ENCODE measurements at places on chromosomes 16 and 17. TPM values are rescaled to one million over a fixed set of nuclear protein-coding genes. Genes with fewer than 3 reads are reported as not detected.

DNA sequence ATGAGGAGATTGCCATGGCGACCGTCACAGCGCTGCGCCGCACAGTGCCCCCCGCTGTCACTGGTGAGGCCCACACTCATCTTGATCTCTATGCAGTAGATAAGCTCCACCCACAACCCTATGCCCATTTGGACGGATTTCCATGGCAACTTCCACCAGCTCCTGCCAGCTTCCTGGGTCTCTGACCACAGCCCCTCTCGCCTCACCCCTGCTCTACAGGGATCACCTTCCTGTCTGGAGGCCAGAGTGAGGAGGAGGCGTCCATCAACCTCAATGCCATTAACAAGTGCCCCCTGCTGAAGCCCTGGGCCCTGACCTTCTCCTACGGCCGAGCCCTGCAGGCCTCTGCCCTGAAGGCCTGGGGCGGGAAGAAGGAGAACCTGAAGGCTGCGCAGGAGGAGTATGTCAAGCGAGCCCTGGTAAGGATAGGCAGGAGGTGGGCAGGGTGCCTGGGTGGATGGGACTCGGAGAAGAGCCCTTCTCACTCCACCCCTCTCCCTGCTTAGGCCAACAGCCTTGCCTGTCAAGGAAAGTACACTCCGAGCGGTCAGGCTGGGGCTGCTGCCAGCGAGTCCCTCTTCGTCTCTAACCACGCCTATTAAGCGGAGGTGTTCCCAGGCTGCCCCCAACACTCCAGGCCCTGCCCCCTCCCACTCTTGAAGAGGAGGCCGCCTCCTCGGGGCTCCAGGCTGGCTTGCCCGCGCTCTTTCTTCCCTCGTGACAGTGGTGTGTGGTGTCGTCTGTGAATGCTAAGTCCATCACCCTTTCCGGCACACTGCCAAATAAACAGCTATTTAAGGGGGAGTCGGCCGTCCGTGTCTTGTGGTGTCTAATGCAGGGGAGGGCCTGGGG, 4.3 kb downstream of the ALDOA start:
- DNase-seq = no peak

DNA sequence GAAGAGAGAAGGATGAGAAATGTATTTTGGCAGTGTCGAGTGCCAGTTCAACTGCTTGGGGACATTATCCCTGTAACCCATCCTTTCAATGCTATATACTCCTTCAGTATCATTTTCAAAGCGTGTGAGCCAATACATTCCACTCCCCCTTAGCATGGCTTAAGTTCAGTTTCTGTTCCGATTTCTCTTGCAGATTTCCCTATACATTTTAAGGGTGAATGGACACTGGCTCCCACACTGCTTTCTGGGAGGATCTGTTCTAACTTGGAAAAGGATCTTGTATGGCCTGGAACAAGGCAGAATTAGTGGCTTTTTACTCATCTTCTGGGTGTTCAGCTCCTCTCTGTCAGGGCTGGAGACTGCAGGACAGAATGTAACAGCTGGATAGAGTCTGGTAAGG, 333.8 kb downstream of the HAPSTR1 start:
- DNase-seq = no peak

GRCh38 chr17:60086818-60087591, 8.3 kb upstream of the HEATR6 start:
- no peak for DNase-seq

GRCh38 chr17:44002141-44002848, 2.1 kb upstream of the NAGS start:
- no peak for DNase-seq

DNA sequence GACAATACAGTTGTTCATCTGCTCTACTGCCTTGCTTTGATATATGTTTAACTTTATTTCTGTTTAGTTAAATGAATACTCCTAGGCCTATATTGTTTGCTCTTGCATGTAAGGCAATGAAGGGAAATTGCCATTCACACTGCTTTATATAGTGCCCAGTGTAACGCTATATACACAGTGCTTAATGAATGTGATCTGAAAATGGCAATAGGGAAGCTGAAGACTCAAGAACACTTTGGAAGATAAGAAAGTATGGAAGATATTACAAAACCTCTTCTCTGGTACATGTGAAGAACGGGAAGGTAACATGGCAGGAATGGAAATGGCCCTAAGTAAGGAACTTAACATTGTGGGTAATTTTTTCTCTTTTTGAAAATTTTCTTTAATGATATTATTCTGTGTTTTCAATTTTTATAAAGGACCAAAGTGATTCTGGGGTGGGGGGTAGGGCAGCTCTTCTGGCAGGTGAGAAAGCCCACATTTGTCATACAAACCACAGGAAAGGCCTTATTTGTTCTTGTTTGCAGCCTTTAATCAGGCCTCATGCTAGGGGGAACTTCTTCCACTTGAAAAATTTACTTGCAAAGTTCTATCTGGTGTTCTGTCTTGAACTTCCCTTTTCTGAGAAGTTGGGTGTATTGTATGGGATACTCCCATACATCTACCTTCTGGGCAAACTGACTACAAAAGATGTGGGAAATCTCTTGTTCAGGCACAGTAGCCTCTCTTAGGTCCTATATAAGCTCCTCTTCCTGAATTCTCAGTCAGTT, 100.8 kb upstream of the CORO6 start:
- DNase-seq = no peak

- no peak for DNase-seq
Observed at GRCh38 chr17:78323826-78324390, 36.0 kb downstream of the SOCS3 start.

Gene GAS7
- 0.05 TPM for total RNA-seq

Gene HAP1
- 11.6 TPM for total RNA-seq

Gene ABCA8
- total RNA-seq = 0.23 TPM

Gene TIMP2
- total RNA-seq = 62.4 TPM

Gene NOL11
- total RNA-seq = 41.0 TPM

Gene MRPL58
- 55.2 TPM for total RNA-seq

Gene CBLN1
- total RNA-seq = not detected
